ENCODE measurements at places on chromosomes 7 and 10.

GRCh38 chr7:152847386-152847908 is 87.9 kb downstream of the ACTR3B start:
- no peak for DNase-seq

GRCh38 chr7:26293569-26294308 is 2.1 kb downstream of the SNX10 start:
- peak; percentile 18 for DNase-seq

DNA sequence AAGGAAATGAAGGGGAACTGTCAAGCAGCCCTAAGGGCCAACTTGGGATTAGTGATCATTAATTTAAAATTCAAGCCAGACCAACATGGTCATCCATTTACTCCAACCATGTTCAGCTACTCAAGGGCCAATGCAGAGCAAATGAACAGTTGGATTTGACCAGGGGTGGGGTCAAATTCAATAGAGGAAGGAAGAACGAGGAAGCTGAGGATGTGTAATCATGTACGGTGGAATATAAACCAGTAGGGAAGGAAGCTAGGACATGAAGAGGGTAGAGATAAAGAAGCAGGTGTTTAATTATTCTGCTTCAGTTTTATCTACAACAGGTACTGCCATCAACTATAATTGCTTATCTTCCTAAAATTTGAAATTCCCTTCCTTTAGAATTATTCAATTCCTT is 81.6 kb downstream of the HIBADH start:
- DNase-seq = no peak

DNA sequence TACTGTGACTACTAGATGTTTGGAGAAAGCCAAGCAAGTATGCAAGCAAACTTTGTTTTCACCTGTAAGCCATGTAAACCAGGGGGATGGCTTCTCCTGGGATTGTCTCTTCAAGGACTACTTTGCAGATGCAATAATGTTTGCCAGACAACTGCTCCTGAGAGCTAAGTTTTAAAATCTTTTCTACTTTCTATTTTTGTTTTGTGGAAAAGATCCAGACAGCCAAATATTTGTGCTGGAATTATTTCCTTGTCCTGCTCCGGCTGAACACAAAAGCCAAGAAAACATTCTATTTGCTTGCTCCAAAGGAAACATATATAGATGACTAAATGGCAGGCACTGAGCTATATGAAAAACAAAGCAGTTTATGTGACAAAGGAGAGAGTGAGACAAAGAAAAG is 51.6 kb downstream of the TFPI2 start:
- DNase-seq = no peak

- DNase-seq = no peak
Observed at GRCh38 chr10:25555865-25556264, 378.2 kb upstream of the MYO3A start.

GRCh38 chr7:1175967-1176851 is 16.2 kb upstream of the ZFAND2A start:
- peak; percentile 72 for DNase-seq

GRCh38 chr7:98186452-98187137 is 24.6 kb upstream of the BHLHA15 start:
- DNase-seq = no peak

DNA sequence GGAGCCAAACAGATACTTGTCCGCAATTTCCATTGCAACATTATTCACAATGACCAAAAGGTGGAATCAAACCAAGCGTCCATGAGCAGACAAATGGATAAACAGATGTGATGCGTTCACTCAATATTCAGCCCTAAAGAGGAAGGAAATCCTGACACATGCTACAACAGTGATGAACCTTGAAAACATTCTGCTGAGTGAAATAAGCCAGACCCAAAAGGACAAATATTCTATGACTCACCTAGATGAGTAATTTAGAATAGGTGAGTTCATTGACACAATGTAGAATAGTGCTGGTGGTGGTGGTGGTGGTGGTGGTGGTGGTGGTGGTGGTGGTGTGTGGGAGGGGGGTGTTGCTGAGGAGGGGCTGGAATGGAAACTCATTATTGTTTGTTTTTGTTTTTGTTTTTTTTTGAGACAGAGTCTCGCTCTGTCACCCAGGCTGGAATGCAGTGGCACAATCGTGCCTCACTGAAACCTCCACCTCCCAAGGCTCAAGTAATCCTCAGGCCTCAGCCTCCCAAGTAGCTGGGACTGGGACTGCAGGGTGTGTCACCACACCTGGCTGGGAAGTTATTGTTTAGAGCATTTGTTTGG is 28.6 kb downstream of the SMKR1 start:
- DNase-seq = no peak

DNA sequence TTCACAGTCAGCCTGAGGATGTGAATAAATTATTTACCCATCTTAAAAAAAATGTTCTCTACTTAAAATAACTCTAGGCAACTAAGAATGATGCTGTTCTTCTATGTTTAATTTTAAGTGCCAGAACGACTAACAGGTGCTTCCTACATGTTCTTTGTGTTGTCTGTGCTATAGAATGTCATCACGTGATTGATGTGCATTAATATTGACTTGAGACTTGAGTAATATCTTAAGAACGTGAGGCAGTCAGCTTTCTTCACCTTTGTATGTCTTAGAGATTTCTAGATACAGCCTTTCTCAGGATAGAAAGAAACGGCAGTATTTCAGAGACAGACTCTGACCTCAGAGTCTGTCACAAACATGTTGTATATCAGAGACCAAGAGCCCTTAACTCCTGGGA is 274.6 kb downstream of the KCND2 start:
- DNase-seq = no peak

DNA sequence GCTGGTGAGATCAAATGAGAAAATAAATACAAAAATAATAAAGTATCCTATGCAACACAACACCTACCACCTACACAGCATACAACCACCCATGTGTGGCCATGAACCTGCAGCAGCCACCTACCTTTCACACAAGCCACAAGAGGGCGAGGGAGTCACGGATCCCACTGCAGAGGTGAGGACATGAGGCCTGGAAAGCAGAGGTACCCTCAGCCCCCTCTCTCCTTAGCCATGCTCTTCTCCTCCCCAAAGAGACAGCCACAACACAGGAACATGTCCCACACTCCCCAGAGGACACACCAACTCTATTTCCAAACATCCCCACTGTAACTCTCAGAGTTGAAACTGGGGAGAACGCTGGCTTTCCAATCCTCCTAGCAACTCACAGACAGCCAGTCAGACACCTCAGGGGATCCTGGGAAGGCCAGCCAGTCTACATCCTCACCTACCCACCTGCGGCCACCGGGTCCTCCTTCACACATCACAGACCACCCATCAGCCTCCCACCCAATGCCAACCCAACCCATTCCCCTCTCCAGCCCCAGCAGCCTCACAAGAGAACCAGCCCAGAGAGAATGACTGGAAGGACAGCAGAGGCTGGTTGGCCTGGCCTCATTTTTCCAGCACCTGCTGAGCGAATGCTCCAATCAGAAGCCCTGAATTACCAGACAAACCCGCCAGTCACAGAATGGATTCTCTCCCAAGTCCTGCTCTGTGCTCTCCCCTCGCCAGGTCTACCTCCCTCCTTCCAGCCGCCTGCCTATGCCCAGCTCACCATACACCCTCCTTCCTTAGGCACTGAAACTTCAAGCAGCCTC is 18.4 kb downstream of the DLG5 start:
- DNase-seq = no peak

Measured in stimulated activated CD4-positive, alpha-beta T cell treated with anti-CD3 and anti-CD28 coated beads, TNF-alpha, amount 100 ng/mL, for 4 hours (primary cell).